ENCODE measurements at places on chromosomes 2 and 18. TPM values are rescaled to one million over a fixed set of nuclear protein-coding genes. Genes with fewer than 3 reads are reported as not detected.

CCDC68 gene
- 72.9 TPM for total RNA-seq

G6PC2 gene
- not detected for total RNA-seq

SMAD2 gene
- total RNA-seq = 68.8 TPM

AKAIN1 gene
- not detected for total RNA-seq

LINC00305 gene
- not detected for total RNA-seq

ONECUT2 gene
- not detected for total RNA-seq

SGO2 gene
- total RNA-seq = 3.0 TPM

SGPP2 gene
- 46.4 TPM for total RNA-seq

MTCL1 gene
- 12.3 TPM for total RNA-seq

APLF gene
- 2.9 TPM for total RNA-seq

C2orf15 gene
- total RNA-seq = 0.82 TPM

DES gene
- total RNA-seq = 1,148 TPM

OSBPL6 gene
- total RNA-seq = 1.5 TPM

FAM237A gene
- total RNA-seq = not detected

LAPTM4A gene
- 36.3 TPM for total RNA-seq

CENPA gene
- total RNA-seq = not detected

FAM124B gene
- not detected for total RNA-seq

ACOXL gene
- total RNA-seq = not detected

TTR gene
- total RNA-seq = not detected

TLX2 gene
- total RNA-seq = 0.96 TPM

FTCDNL1 gene
- total RNA-seq = not detected

CYB5A gene
- total RNA-seq = 34.0 TPM

CDH20 gene
- not detected for total RNA-seq

RBM44 gene
- total RNA-seq = not detected

ACADL gene
- total RNA-seq = 0.41 TPM

SERPINB11 gene
- total RNA-seq = not detected

STEAP3 gene
- total RNA-seq = 48.3 TPM

ALPG gene
- total RNA-seq = not detected

IHH gene
- total RNA-seq = 21.1 TPM

FSHR gene
- total RNA-seq = not detected

CXCR1 gene
- total RNA-seq = not detected

BMP10 gene
- total RNA-seq = not detected

MLPH gene
- 84.8 TPM for total RNA-seq

ST8SIA3 gene
- not detected for total RNA-seq

ZNF385B gene
- total RNA-seq = 1.2 TPM

GREB1 gene
- 2.6 TPM for total RNA-seq

PLGLB1 gene
- total RNA-seq = not detected

SCYGR4 gene
- total RNA-seq = not detected

ANO7 gene
- total RNA-seq = 202 TPM

SLC8A1 gene
- 44.5 TPM for total RNA-seq

KRTCAP3 gene
- total RNA-seq = 112 TPM
